ENCODE measurements at places on chromosomes 2 and 18.

- no peak for DNase-seq
Observed at GRCh38 chr2:96764253-96764637, 3.5 kb downstream of the CNNM4 start.

DNA sequence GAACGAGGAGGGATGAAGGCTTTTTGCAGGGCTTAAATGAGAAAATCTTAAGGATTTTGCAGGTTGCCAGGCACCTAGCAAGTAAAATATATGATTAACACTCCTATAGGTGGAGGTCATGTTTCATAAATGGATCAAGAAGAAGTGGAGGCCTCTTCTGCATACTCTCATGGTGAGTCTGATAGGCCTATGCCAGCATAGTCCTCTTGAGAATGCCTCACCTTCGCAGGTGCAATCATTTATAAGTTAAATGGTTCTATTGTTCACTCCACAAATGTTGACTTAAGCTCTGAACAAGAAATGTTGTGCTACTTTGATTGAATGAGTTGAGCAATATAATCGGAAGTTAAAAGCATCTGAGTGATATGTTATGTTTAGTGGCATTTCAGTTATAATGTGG lies 12.1 kb downstream of the LRRTM1 start:
- DNase-seq, result no peak

DNA sequence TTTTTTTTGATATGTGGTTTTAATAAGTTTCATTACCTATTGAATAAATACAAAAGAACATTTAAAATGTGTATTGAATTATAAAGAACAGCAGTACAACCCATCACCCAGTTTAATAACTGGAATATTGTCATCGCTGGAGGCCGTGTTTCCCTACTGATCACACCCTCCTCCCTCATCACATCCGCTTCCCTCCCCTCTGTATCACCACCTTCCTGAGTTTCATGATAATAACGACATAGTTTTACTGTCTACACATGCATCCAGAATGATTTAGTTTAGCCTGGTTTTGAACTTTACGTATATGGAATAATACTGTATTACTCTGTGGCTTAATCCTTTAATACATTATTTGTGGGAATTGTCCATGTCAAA lies 2.1 kb downstream of the SERPINB8 start:
- DNase-seq, result no peak

- no peak for DNase-seq
Observed at GRCh38 chr2:241999184-241999583, 129.7 kb downstream of the RTP5 start.

GRCh38 chr2:130754811-130755210 lies 529 bp upstream of the AMER3 start:
- DNase-seq, result no peak

DNA sequence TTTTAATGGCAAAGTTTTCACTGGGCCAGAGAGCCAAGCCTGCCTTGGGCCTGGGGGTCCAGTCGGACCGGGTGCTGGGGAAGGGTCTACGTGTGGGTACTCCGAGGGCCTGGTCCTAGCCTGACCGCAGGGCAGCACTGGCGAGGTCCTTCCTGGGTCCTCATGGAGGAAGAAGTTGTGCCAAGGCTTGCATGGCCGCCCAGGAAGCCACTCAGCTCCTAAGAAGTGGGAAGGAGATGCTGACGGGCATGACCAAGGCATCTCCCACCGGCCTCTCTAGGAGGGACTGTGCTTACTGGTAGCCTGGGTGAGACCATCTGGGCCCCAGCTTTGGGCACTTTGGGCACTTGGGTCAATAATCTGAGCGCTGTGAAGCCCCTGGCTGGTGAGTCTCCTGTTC lies 22.6 kb downstream of the CIB4 start:
- no peak for DNase-seq

GRCh38 chr2:101511381-101511780 lies 36.5 kb upstream of the RFX8 start:
- no peak for DNase-seq

- DNase-seq, result no peak
Observed at GRCh38 chr2:134287323-134287722, 33.5 kb downstream of the MGAT5 start.

GRCh38 chr2:24559473-24560113 lies 68.5 kb downstream of the NCOA1 start:
- no peak for DNase-seq

DNA sequence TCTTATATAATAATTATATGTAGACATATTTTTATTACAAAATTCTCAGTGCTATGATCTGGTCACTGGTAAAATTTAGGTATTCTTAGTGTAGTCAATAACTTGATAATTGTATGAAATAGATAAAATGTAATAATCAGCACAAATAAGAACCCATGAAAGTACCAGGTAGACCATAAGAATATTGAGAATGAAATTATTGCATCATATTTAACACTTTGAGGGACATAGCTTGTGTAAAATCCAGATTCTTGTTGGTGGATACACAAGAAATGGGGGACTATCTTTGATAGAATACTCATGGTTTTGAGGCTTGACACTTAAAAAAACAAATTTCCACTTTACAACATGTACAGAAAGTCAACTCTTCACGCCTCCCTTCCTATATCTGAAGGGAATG lies 898.8 kb upstream of the DDX18 start:
- no peak for DNase-seq
